ELR (cell line): ENCODE measurements at places on chromosomes 1 and 21.

DNA sequence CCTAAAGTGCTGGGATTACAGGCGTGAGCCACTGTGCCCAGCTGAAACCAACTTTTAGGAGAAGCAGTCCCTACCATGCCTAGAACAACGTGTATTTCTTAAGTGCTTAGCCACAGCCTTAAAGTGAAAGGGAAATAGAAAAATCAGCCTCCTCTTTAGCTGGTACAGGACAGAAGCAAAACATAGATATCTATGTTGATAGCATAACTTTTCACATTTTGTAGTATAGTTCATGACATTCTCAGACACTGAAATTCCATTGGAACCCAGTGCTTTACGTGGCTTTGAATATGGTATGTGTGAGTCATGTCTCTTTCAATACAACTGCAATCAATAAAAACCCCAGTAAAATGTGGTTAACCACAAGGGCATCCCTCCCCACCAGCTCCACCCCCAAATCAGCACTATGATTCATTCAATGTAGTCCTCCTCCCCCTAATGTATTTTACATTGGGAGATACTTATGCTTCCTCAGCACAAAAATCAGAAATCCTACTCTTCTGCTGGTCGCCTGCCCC is 32.1 kb downstream of the TGFB2 start:
- DNase-seq = peak; percentile 98

DNA sequence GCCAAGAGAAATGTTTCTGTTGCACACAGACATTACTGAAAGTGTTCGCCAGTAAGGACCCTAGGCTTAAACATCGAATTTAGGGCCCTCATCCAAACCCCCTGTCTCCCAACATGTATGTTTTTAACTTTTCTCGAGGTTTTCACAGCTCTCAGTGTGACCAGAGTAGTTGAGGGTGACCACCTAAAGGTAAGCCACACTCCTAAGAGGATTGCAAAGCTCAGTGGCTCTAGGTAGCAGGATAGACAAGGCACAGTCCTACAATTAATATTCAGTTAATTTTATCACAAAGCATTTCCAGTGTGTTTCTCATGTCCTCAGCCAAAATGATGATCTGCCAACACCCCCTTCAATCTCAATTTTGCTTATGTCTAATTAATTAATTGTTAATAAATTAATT is 695 bp upstream of the ALG14 start:
- DNase-seq = no peak

GRCh38 chr1:147171399-147172167 is 687 bp downstream of the PRKAB2 start:
- DNase-seq = peak; percentile 36

GRCh38 chr21:37380349-37381323 is 14.1 kb downstream of the DYRK1A start:
- no peak for DNase-seq

DNA sequence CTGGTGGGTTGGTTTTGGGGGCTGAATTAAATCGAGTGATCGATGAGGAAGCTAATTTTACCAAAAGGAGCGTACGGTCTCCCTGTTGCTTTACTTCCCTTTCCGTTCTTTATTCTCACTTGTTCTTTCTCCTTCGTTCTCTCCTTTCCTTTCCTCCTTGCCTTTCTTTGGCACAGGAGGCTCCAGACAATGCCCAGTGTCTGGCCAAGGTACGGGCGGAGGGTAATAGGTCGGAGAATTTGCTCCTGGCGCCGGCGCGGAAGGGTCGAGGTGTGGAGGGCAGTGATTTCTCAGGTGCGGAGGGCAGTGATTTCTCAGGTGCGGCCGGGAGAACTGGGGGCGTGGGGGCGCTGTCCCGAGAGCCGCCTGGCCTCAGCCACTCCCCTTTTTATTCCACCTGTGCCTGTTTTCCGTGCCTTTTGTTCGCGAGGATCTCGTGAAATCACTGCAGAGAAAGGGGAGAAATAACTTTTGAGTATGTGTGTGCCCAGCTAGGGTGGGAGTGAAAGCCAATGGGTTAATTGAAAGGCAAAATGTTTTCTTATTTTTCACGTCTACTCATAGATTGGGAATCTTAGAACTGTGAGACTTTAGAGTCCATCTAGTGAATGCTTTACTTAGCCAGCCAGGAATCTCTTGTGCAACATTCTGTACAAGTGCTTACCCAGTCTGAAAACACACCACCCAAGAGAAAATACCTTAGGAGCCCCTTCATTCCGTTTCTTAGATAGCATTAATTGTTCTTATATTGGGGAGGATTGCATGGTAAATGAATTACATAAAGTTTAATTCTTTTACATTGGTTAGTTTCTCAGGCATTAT is 1.3 kb downstream of the FNBP1L start:
- DNase-seq = peak; percentile 53

DNA sequence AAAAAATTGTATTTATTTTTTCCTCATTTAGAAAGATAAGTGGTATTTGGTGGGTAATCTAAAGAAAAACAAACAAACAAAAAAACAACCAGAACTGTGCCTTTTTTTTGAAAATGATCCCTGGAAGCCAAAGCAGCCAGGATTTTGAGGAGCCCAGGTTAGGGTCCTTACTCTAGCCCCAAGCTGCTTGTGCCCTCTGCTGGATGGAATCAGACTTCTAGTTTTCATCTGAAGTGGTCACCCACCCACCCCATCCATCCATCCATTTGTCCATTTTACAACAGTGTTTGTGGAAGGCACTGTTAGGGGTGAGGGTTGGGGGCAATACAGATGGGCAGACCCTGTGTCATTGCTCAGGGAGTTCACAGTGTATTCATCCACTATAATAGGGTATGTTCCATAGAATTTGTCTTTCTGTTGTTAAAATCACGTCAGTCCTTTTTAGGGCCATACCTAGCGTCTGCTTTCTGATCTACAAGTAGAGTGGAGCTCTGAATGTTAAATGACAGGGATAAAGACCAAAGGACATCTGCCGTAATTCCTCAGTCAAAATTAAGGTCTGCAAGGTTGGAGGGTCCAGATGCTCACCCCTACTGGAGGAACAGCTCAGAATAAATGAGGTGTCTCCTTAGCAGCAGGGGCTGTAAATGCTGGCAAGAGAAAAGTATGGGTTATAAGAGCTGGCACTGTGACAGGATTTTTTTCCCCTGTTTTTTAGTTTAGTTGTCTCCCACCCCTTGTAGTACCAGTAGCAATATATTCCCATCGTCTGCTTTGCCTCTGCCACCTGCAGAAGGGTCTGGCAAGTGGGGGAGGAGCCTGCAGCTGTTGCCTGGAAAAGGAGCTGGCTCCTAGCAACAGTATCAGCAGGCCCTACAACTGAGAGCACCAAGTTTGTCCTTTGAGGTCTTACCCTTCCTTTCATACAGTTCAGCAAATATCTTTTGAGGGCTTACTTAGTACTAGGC is 3.2 kb downstream of the LRRC42 start:
- DNase-seq = peak; percentile 66

GRCh38 chr1:41754540-41754939 is 164.2 kb downstream of the HIVEP3 start:
- no peak for DNase-seq

DNA sequence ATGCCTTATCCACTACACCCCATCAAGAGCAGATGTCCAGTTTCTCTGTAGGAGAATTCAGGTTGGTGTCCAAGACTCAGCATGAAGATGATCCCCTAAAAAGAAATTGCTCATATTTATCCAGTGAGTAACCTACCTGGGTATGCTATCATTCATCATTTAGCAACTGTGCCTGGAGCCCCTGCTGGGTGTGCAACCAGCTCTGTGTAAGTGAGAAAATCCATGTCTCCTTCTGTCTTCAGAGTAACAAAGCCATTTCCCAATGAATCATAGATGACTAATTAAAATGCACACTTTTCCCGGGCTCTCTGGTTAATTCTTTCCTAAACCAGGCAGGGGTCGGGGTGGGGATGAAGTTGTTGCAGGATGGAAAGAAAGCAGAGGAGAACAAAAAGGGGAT is 35.8 kb downstream of the OLFML3 start:
- DNase-seq = peak; percentile 54

DNA sequence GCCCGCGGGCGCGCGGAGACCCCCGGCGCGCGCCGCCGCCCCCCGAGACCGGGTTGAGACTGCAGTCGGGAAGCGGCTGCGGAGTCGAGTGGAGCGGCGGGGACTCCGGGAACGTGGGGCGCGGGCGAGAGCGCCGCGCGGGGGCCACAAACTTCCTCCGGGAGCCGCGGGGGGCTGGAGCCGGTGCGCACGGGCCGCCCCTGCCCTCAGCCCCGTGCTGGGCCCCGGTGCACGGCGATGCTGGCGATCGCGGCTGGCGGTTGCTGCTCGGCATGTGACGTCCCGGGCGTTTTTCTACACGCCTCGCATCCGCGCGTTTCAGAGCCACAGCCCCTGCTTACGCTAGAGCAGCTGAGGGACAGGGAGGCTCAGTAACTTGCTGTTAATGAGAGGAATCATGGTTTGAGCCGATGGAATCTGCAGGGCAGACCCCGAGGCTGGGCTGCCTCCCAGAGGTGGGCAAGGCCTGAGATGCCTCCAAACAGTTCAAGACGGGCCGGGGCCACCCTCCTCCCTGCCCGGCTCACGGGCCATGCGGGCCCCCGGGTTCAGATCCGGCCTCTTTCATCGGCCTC is 520 bp downstream of the TMEM201 start:
- peak; percentile 51 for DNase-seq

DNA sequence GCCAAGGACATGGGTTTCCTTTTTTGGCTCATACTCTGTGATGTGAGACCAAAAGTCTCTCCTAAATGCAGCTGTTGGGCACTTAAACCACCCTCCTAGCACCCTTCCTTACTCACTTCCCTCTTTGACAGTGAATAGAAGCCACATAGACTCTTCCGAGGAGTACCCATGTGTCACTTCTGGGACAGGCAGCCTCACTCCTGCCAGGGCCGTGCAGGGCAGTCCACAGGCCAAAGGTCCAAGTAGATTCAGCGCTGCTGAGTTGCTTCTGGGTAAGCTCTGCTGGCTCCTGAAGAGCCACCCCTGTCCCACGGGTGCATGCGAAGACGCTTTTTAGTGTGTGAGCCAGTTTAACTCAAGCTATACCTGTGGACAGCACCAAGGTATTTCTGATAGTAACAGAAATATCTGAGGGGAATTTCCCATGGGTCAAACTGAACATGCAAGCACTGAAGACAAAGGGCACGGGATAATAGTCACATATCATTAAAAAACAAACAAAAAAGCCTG is 36.8 kb upstream of the BMP8B start:
- DNase-seq = no peak

GRCh38 chr1:64664299-64664698 is 80.6 kb upstream of the RAVER2 start:
- DNase-seq = no peak

DNA sequence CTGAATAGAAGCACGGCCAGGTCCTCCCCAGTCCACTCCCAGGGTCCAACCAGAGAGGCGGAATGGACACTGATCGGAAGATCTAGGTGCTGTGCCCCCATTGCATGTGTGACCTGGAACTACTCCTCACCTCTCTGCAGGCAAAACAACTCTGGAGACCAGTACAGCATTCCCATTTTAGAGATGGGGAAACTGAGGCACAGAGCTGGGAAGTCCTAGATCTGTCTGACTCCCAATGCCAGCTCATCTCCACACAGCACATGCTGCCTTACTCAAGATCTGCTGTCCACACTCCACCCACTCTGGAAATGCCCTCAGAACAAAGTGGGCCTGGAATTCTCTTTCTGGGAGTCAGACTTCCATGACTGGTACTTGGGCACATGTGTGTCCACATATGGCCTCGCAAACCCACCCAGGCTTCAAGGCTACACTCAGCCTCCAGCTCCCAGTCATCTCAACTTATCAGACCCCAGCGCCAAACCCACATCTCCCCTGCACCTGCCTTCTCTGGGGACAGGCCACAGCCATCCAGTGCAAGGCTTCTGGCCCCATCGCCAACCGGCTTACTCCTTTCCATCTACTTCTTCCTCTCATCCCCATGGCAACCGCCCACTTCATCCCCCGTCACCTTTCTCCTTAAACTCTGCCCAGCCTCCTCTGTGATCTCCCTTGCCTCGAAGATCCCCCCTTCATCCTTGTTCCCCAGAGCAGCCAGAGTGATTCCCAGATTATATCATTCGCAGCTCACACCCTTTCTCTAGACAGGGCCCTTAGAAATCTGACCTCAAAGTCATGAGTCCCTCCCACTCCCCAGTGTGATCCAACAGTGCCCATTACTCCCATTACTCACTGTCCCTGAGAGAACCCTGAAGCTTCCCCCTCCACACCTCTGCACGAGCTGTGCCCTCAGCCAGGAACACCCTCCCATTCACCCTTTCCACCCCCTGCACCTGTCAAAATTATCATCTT is 2.7 kb downstream of the COL8A2 start:
- DNase-seq = no peak

DNA sequence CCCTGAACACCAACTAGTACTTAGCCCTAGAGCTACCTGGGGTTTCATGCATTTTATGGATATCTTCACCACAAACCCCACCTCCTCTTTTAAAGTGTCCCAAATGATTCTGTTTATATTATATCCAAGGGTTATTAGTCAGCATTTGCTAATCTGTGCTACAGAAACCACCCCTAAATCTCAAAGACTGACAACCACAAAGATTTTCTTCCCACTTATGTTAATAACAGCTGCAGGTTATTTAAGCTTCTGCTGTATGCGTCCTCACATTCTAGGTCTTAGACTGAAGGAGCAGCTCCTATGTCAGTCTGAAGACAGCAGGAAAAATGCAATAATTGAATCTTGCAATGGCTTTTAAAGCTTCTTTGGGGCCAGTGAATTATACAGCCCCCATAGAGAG is 11.2 kb upstream of the PHC2 start:
- DNase-seq = peak; percentile 46

DNA sequence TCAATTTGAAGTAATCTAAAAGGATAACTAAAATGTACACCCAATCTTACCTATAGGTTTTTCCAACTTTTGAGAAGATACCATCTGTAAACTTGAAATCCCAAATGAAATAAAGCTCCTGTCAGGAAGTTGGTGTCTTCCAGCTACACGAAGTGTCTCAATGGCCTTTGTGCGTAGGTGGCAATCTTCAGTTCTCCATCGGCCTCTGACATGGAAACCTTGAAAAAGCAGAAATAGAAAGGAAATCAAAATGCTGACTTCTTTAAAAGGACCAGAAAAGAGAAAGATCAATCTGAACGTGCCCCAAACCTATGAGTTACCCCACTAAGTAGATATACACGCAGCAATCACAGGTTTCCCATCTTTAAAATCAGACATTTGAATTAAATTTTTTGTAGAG is 10.0 kb downstream of the MKNK1 start:
- DNase-seq = no peak

GRCh38 chr1:14997646-14998276 is 155.8 kb upstream of the TMEM51 start:
- DNase-seq = peak; percentile 10

- DNase-seq = no peak
These were observed 1398.6 kb downstream of the MRPL39 start for GRCh38 chr21:24208562-24209260.

GRCh38 chr1:30818568-30819243 is 61.1 kb upstream of the LAPTM5 start:
- no peak for DNase-seq
